ENCODE measurements at places on chromosomes 5 and 9.

GRCh38 chr5:154273028-154273617, 82.6 kb downstream of the GALNT10 start:
- DNase-seq, result peak; percentile 18

- DNase-seq, result no peak
Measured at GRCh38 chr5:160685695-160686094, 166.3 kb downstream of the ATP10B start.

DNA sequence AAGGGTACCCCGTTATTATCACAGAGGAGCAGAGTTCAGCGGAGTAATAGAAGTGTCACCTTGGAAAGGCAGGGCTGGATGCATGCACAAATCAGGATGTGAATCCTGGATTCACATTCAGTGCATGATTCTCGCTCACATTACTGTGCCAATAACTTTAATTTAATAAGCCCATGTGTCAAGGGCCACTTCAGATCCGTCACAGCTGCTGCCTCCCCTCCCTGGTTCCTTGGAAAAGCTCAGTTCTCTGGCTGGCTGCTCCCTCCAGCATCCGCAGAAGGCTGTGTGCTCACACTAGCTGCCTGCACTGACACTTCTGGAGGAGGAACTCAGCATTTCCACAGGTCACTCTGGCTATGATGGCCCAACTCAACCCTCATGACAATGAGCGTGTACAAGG, 256.8 kb upstream of the ADAMTS16 start:
- DNase-seq, result no peak

DNA sequence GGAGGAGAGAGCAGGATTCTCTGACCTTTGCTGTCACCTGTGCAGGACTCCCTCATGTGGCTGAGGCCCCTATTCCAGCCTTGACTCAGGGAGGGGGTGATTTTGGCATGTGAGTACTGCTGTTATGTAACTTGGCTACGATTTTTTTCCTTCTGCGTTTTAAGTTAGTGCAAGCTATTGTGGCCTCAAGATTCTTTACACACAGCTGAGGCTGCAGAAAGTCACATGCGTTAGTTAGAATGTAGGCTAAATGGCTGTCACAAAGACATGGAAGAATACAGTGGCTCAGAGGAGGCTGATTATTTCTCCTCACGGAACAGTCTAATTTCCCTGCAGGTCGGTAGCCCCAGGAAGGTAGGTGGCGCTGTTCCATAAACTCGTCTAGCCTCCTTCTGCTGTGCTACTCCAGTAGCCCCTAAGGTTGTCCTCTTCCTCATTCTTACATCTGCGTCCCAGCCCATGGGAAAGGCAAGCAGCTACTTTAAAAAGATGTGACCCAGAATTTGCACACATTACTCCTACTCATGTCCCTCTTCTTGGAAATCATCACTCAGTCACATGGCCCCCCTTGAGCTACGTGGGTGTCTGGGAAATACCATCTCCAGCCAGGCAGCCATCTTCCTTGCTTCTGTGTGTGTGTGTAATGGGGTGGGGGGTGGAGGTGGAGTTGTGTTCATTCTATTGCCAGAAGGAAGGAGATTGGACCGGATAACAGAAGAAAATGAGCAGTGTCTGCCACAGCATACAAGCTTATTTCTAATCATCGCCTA, 486.6 kb downstream of the CCDC171 start:
- no peak for DNase-seq

- DNase-seq, result no peak
Measured at GRCh38 chr5:171826132-171826531, 40.5 kb downstream of the SMIM23 start.

GRCh38 chr5:126676195-126676624, 75.5 kb downstream of the PHAX start:
- DNase-seq, result peak; percentile 80

DNA sequence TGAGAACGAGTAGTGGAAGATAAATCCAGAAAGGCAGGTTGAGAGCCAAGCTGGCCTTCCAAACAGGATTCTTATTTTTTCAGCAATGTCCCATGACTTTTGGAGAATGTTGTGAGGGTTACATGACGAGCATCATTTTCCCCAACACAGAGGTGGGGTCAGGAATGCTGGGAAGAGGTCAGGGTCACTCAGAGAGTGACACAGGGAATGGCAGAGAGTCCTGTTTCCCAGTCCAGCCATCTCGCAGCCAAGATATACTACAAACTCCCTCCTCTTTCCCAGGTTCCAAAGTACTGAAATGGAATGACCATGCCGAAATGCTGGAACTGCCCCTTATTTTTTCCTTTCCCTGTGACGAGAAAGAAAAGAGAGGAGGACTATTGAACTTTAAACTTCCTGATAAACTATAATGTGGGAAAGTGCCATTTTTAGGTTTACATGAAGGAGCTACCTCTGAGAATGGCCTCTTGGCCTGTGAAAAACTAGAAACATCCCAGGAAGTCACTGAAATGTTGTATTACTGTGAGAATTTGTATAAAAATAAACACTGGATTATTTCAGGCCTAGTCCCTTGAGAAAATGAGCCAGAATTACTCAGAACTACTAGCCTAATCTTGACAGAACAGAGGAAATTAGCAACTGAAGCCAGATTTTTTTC, 420.4 kb downstream of the CETN3 start:
- DNase-seq, result no peak

DNA sequence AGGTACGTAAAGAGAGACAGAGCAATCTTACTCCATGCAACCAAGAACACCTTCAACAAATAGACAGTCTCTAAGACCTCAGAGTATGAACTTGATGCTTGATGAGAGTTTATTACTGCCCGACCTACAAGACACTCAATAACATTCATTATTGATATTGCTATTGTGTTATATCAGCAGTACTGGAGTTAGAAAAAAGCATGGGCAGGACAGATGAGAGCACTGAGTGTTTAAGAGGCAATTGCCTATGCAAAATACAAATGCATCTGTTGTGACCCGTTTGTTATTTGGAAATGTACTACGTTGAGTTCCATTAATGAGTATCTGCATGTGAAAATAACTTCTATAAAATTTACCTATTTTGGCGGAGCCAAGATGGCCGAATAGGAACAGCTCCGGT, 8.1 kb upstream of the MARCOL start:
- no peak for DNase-seq

GRCh38 chr9:104774831-104775573, 11.1 kb downstream of the NIPSNAP3B start:
- no peak for DNase-seq

DNA sequence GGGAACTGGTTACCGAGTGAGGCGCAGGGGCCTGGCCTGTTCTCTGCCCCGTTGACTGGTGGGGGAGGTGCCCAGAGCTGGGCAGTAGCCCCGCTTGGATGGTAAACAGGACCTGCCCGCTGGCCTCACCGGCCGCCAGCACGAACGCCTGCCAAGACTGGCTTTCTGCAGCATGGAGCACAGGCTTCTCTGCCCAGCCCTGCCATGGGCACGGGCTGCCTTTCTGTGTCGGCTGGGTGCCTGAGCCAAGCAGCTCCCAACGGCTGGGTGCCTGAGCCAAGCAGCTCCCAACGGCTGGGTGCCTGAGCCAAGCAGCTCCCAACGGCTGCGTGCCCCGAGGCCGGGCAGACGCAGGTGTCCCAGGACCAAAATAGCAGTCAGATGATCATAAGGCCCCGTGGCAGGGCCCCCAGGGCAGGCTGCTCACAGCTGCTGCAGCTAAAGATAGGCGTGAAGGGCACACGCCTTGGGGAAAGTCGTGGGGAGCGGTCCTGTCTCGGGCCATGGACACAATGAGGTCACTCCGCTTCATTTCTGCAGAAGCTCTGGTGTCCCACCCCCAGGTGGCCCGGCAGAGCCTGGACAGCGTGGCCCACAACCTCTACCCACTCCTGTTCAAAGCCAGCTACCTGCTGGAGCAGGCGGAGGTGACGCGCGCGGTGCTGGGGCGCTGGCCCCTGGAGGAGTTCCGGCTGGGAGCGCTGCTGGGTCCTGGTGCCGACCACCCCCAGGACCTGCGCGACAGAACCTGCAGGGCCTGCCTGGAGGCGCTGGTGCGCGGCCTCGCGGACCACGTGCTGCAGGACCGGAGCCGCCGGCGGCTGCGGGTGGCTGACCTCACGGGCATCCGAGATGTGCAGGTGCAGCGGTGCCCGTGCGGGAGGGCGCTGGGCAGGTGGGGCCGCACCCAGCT, at the start of gene LRRC14B:
Gene LRRC14B, plus strand, starts transcription at position 460 of the 913 bp plus-strand sequence. Its CDS starts 44 bp downstream, at position 504.
- no peak for DNase-seq

DNA sequence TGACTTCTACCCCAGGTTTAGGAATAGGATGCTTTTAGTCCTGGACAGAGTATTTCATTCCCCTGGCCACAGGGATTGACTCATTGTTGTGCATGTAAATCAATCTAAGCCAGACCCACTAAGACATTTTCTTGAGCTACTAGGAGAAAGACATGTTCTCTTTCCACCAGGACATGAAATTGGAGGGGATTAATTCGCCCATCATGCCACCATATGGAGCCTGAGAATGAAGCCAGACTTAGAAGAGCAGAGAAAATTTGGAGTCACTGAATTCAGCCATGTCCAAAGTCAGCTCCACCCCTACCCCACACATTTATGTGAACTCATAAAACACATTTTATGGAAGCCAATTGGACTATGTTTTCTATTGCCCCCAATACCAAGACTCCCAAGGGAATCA, 322.5 kb downstream of the NFIB start:
- DNase-seq, result no peak

- no peak for DNase-seq
Measured at GRCh38 chr5:65837139-65837538, 89.2 kb upstream of the ERBIN start.

GRCh38 chr9:114203410-114204140, 48.2 kb downstream of the COL27A1 start:
- no peak for DNase-seq

Measured in hematopoietic multipotent progenitor cell treated with erythropoietin and hydrocortisone succinate and interleukin-3 and kit ligand, for 17 days (in vitro differentiated cells).